ENCODE measurements at places on chromosomes 13 and 19.
A peak's percentile ranks its signal among the peaks of the same experiment; 100 is the strongest.

DNA sequence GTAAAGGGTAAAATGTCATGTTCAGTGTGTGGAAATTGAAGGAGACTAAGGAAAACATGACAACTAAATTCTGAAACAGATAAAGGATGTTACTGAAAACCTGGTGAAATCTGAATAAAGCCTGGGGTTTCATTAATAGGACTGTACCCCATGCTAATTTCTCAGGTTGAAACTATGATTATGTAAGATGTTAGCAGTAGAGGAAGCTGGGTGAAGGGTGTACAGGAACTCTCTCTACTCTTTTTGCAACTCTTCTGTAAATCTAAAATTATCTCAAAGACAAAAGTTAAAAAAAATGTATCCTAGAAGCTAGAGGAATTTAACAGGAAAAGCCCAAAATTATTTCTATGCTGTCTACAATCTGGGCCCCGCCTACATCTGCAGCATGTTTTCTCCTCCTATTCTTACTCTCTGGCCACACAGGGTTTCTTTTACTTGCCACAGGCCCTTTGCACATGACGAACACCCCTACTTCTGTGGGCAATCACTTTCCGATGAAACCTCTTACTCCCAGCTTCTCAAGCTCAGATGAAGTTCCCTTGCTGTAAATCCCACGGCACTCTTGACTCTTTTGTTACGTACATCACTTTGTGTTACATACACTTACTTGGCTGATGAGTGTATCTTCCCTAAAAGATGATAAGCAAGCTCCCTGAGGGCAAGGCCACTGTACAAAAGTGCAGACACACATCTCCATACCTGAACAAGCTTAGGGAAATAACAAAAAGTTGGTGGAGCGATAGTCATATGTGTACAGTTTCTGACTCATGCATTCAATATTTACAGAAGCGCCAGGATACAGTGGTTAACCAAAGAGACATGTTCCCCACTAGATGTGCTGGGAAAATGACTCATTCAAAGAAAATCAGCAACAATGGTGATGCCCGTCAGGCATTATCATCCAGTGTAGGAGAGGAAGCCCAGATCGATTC lies 32.6 kb downstream of the RUBCNL start:
- DNase-seq, result no peak

DNA sequence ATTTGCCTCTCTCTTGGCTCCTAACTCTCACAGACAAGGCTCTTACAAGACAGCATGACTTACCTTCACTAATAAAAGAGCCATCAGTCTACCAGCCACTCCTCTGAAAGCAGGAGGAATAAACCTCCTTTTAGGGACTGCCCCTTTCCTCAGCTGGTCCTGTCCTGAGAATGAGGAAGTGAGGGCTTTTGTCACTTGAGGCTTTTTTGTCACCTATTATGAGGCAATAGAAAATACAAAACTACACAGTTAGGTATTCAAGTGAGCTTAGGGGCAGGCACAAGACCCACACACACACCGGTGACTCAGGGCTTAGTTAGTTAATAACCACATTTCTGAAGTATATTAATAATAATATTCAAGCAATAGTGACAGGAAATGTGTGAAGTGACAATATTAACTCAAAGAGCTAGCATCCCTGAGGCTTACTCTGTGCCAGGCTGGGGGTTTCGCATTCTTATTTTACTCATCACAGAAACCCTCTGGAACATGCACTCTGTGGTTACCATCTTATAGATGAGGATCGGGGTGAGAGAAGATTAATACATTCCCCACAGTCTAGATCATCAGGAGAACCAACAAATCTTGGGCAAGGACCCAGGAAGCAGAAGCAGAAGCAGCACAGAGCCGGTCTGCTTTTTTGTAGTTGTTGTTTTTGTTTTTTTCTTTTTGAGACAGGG lies 379.9 kb downstream of the LIG4 start:
- DNase-seq, result no peak

- no peak for DNase-seq
Observed at GRCh38 chr13:105083992-105084391, 1451.5 kb downstream of the EFNB2 start.

GRCh38 chr19:35901854-35902661 lies at the start of gene HCST:
Gene HCST, plus strand, starts transcription at chr19:35902529. Its CDS starts 65 bp downstream, at chr19:35902594.
- no peak for DNase-seq

- no peak for DNase-seq
Observed at GRCh38 chr13:32911506-32911905, 104.7 kb upstream of the KL start.

DNA sequence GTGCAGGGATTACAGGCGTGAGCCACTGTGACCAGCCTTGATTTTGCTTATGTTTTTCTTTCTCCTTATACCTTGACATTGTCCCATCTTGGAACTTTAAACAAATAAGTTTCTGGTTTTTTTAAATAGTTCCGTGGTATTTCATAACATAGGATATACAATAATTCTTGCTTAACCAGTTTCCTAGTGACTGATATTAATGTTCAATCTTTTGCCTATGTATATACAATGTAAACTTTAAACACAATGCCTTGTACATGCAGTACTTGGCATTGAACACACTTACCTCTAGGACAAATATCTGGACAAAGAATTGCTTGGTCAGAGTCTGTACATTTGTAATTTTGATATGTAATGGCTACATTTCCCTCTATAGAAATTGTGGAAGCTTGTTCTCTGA lies 24.4 kb upstream of the SPACA4 start:
- no peak for DNase-seq

DNA sequence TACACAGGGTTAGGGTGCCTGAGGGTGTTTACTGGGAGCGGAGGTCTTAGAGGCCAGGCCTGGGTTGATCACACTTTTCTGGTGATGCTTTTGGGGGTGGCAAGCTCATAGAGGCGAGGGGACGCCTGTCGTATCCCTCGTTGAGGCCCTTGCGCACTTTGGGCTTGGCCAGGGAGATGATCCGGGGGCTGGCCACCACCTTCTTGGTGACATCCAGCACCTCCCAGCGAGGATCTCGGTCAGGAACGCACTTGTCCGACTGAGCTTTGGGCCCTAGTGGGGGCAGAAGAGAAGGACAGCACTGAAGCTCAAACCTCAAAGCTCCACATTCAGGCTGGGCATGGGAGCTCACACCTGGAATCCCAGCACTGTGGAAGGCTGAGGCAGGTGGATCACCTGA lies 17.6 kb upstream of the MIER2 start:
- no peak for DNase-seq

DNA sequence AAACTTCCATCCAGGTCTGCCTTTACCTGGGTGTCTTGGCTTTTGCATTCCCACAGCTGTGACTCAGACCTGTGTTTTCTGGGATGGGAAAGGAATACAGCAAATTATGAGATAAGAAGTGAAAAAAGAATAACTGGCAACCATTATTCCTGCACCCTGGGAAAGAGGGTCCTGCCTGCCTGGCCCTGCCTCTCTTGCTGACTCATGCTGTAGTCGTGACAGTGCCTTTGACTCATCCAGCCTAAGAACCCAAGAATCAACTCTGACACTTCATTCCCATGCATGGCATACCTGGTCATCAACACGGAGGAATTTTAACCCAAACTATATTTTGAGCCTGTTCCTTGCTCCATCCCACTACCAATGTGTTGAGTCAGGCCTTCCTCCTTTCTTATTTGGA lies 185.4 kb upstream of the SERP2 start:
- no peak for DNase-seq

DNA sequence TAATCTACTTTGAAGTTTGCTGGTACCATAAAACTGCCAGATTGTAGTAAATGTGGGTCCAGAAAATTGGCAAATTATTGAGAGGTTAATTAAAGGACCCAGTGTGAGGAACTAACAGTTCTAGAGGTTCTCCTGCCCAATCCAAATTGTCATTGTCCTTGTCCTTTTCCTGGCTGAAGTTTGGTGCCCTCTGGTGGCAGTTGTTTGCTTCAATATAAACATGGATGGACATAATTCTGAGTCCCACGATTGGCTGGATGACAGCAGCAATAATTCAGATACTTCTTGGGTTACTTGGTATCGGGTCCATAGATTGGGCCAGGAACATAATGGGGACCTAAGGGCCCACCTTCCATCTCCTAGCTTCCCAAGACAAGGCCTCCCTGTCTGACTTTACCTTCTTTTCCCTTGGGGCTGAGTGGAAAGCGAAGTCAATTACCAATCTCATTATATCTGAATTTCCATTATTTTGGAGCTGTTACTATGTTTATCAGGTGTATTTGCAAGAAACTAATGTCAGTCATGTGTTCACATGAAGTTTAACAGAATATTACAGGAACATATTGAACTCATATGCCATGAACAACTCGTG lies 33.8 kb upstream of the GARRE1 start:
- DNase-seq, result peak; percentile 27

DNA sequence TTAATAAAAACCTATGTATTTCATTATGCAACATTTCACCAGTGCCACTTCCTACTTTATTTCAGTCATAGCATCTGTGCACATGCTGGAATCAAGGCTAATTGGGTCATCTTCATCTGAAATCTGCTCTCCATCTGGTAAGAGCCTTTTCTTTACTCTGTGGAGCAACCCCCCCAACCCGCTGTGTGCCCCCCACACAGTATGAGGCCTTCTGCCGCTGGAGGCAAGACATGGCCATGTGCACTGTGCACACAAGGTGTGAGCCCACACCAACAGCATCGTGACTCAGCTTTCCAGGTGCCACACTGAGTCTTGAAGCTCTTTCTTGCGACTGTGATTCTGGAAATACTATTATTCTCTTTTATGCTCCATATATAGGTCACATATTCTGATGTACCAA lies 471.0 kb downstream of the TBC1D4 start:
- no peak for DNase-seq

- no peak for DNase-seq
Observed at GRCh38 chr13:24627090-24627714, 53.0 kb upstream of the ATP12A start.

- DNase-seq, result no peak
Observed at GRCh38 chr19:57515255-57515654, 11.9 kb upstream of the ZNF549 start.

- no peak for DNase-seq
Observed at GRCh38 chr19:33391631-33392249, 18.2 kb downstream of the CEBPG start.

DNA sequence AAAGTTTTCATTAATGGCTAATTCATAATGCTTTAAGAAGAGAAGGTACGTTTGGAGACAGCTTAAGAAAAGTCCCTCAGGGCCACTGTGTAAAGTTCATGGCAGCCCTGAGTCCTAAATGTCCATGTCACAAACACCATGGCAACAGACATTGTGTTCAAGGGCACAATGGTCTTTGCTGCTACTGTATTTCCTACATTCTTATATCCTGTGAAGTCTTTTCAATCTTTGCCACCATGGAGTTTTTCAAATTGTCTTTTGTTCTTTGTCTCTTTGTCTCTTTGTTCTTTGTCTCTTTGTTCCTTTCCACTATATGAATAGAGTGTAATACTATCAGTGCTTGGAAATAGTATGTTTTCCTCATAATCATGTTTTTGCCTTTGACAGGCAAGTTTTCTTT lies 178.8 kb downstream of the VWA8 start:
- DNase-seq, result no peak

DNA sequence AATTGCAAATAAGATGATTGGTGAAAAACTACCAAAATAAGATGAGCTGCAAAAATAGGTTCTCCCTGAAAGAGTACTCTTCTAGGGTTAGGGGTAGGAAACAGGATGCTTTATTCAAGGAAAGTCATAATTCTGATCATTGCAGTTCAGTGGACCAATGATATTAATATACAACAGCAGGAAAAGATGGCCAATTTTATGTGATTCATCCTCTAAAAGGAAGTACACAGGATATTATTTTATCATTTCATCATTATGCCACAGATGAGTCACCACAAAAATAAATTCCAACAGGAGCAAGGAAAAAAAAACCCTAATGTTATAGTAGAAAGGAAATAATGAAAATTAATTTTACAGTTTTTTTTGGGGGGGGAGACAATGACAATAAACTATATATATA lies 205.0 kb downstream of the NALCN start:
- no peak for DNase-seq

- DNase-seq, result no peak
Observed at GRCh38 chr19:14830702-14831101, 4.3 kb downstream of the OR7A5 start.

DNA sequence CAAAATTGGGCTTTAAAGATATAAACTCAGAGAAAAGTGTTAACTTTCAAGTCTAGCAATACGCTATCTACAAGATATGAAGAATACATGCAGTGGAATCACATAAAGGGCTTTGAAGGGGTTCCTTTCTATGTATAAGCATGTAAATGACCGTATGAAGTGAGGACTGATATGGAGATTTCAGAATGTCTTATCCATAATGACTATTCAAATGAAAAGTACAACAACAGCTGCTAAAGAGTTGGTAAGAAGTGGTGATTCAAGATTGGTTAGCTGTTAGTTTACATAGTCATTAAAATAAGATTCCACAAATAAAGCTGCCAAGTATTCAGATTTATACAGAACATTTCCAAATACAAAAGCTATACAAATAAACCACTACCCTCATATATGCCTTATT lies 153.4 kb upstream of the STARD13 start:
- no peak for DNase-seq

DNA sequence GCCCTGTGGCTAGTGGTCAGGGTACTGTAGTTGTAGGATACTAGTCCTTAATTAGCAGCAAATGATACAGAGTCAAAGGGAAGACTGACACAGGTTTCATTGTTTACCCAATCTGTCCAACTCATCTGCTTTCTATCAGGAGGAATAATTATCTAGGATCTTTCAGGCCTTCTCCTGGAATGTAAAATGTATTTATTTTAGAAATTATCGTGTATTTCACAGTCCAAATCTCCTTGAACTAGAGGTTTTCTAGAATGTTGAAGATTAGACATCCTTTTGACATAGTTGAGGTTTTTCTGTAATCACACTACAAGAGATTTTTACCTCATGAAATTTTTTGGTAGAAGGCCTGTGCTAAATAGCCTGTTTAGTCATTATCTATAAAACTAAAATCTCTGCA lies 1694.8 kb upstream of the PCDH20 start:
- no peak for DNase-seq

DNA sequence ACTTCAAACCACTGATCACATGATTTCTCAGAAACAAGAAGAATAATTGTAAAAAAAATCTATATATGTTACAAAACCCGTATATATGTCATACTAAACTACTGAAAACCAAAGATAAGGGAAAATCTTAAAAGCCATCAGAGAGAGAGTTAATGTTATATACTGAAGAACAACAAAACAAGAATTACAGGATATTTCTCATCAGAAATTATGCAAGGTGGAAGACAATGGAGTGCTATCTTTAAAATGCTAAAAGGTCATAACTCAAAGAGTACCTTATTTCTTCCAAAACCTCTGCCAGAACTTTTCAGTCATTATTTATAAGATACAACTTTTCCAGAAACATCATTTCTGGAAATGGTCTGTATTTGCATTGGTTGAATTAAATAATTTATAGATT lies 256.8 kb downstream of the RBM26 start:
- DNase-seq, result no peak

- no peak for DNase-seq
Observed at GRCh38 chr13:33206425-33206824, 79.1 kb downstream of the STARD13 start.

GRCh38 chr13:40318366-40318765 lies 348.1 kb downstream of the FOXO1 start:
- DNase-seq, result no peak

DNA sequence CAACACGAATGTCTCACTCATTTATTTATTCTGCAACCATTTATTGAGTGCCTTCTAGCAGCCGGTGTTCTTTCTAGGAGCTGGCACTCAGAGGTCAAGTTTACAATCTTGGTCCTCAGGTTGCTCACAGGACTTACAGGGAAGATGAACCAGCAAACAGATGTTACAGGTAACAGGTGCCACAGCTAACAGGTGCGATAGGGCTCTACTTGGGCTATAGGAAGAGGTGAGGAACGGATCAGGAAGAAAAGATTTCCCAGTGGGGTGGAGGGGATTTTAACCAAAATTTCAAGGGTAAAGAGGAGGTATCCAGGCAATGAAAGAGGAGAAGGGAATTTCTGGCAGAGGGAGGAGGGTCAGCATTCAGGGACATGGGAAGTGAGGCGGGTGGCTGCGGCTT lies 87.3 kb upstream of the FARP1 start:
- DNase-seq, result no peak

All from stimulated activated CD8-positive, alpha-beta memory T cell treated with anti-CD3 and anti-CD28 coated beads, Interleukin-15, amount 100 ng/mL, for 4 hours (primary cell).